ENCODE measurements at places on chromosomes 6 and 20. TPM values are rescaled to one million over a fixed set of nuclear protein-coding genes. Genes with fewer than 3 reads are reported as not detected.

DNA sequence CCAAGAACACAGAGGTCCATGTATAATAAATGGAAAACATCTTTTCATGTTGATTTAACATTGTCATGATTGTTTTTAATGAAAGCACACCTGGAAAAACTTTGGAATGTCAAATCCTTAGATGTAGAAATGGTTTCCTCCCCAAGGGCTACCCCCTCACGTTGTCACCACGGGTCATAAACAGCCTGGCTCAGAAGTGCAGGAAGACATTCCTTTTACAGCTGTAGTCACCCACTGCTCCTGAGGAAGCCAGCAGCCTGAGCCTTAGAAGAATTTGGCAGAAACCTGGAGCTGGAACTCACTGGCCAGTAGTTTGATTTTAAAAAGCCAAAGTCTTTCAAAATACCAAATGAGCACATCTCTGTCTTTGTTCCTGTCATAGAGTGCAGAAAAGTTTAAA is 23.7 kb downstream of the ADGRF5 start:
- DNase-seq: no peak
- no peaks in the 10 kb centered on the region for H3K4me1 ChIP-seq
- no peaks in the 10 kb centered on the region for H3K27me3 ChIP-seq
- no peaks in the 10 kb centered on the region for H3K36me3 ChIP-seq
- H3K4me3 ChIP-seq: no peak overlapping the region

Gene PRICKLE4
- not detected for total RNA-seq

GRCh38 chr6:132005178-132005577 is 54.0 kb upstream of the CCN2 start:
- H3K27ac ChIP-seq: no peak overlapping the region
- no peaks in the 10 kb centered on the region for H3K27me3 ChIP-seq
- no peak overlapping the region for H3K4me3 ChIP-seq
- no peaks in the 10 kb centered on the region for H3K4me1 ChIP-seq
- no peak for DNase-seq
- H3K36me3 ChIP-seq: no peaks in the 10 kb centered on the region

DNA sequence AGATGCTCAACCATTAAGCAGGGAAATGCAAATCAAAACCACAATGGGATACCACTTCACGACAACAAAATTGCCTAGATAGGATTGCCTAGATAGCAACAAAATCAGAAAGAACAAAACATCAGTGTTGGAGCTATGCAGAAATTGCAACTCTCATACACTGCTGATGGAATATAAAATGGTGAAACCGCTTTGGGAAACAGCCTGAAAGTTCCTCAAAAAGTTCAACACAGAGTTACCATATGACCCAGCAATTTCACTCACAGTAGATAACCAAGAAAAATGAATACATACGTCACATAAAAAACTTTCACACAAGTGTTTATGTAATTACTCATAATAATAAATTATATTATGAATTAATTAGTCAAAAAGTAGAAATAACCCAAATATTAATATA is 78.3 kb downstream of the MAFB start:
- no peaks in the 10 kb centered on the region for H3K36me3 ChIP-seq
- no peak overlapping the region for H3K27ac ChIP-seq
- no peak overlapping the region for H3K4me3 ChIP-seq
- no peaks in the 10 kb centered on the region for H3K27me3 ChIP-seq
- no peaks in the 10 kb centered on the region for H3K4me1 ChIP-seq

DNA sequence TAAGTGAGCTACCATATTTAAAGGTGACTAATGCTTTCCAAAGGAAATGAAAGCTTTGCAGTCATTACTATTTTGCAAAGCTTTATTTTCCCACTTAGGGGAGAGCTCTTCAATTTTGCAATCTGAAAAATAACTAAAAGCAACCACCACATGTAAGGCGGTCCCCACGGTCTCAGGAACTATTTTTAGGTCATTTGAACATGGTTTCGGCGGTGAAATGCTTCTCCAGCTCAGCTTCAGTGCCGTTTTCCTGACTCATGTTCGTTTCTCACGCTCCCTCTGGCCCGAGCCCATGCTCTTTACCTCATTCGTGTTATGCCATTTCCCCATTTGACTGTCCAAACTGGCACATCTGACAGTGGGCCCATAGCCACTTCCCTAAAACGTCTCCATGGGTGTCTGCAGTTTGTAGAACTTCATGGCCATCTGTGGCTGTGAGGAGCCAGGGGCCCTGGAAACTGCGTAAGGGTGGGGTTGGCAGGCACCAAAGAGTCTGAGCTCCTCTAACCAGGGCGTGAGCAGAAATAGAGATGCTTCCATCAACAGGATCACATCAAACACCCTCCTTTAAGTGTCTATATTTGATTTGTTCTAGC is 46.5 kb downstream of the ADTRP start:
- no peaks in the 10 kb centered on the region for H3K36me3 ChIP-seq
- no peak overlapping the region for H3K4me3 ChIP-seq
- peak overlapping the region; percentile 89 for H3K27ac ChIP-seq
- peaks cover 43% of the 10 kb centered on the region for H3K4me1 ChIP-seq
